B cell (primary cell): ENCODE measurements at places on chromosomes 16 and 17.

- DNase-seq = no peak
Measured at GRCh38 chr17:83177611-83178532, 98.5 kb downstream of the METRNL start.

DNA sequence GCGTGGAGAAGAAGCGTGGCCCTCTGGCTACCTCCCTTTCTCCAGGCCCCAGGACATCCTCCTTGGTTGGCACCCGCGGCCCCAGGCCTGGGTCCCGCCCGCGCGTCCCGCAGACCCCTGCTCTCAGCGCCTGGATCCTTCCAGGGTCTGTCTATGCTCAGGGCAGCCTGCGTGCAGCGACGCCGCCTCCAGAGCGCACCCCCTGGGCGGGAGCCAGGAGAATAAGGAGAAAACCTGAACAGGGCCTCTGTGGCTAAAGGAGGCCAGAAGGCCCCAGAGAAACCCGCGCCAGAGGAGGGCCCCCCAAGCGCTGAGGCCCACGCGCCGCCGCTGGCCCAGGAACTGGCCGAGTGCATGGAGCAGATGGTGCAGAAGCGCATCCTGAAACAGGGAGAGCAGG, 40.4 kb upstream of the DNAJA2 start:
- DNase-seq = no peak

DNA sequence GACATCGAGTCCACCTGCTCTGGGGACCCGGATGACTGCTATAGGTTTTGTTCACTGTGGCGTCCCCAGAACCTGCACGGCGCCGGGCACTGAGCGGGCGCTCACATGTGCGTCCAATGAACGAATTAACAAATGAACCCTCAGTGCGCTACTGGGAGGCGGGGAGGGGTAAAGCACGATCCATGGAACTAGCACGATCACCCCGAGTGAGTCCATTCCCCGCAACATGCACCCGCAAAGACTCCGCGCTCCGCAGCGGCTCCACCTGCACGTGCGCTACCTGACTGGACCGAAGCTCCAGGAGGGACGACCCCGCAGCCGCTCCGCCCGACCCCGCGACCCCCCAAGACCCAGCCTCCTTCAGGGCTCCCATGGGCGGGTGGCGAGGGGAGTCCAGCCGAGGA, 491 bp downstream of the TRAP1 start:
- DNase-seq = no peak

GRCh38 chr16:55540221-55540620, 26.3 kb upstream of the CAPNS2 start:
- DNase-seq = no peak

DNA sequence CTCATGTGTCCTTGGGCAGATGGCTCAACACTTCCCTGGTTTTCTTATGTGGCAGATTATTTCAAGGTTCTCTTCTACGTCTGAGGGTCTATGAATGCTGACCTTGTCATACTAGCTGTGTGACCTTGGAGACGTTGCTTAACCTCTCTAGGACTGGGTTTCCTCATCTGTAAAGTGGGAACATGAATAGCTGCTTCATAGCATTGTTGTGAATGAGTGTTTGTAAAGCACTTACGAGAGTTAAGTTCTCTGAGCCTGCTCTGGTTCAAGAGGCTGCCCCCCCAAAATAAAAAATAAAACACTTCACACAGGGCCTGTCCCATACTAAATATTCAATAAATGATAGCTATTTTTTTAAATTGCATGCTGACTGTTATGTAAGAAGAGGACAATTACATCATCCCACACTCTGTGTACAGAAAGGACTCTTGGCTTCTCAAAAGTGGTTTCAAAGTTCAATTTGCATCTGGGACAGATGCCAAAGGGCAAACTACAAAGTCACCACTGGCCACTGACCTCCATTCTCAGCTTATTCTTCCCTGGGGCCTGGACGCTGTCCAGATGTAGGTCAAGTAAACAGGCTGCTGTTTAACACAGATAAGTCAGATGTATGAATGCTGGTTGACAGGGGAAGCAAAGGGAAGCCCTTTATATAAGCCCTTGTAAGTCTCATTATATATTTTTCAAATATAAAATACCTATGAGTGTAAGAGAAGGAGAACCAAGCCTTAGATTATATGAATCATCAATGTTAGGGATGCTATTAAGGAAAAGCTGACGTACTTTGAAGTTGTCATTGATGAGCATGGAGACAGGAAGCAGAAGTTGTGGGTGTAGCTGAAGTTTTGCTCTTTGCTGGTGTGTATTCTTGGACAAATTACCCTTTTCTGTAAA, 15.4 kb upstream of the NDEL1 start:
- DNase-seq = no peak

DNA sequence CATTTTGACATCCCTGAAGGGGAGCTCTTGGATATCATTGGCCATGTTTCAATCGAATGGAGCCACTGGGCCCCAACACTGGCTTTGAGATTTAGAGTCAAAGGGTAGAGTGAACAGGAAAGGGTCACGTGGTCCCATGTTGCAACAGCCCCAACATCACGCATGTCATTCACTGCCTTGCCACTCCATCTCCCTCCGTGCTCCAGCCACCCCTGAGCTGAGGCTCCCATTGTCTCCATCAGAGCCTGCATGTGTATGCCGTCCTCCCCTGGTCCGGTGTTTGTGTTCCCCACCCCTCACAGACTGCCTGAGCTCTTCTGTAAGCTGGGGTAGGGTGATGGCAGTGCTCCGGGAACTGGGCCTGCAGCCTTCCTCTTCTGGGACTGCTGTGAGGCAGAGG, 12.1 kb downstream of the NFE2L1 start:
- no peak for DNase-seq

- DNase-seq = no peak
Measured at GRCh38 chr17:53525590-53525989, 297.1 kb upstream of the KIF2B start.

- no peak for DNase-seq
Measured at GRCh38 chr16:74975591-74975990, 9.3 kb downstream of the WDR59 start.

DNA sequence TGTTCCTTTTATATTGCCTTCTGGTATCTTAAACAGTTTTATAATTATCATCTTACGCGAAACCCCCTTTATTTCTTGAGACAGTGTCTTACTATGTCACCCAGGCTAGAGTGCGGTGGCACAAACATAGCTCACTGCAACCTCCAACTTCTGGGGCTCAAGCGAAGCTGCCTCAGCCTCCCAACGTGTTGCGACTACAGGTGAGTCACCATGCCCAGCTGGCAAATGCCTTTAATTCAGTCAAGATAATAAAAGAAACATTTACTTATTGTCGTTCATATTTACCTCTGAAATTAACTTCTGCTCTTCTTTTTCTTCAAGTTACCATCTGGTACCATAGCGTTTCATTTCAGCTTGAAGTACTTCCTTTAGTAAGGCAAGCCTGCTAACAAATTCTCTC, 43.9 kb downstream of the FBXL20 start:
- DNase-seq = no peak

- DNase-seq = no peak
Measured at GRCh38 chr17:50022463-50023130, 27.6 kb upstream of the DLX3 start.

DNA sequence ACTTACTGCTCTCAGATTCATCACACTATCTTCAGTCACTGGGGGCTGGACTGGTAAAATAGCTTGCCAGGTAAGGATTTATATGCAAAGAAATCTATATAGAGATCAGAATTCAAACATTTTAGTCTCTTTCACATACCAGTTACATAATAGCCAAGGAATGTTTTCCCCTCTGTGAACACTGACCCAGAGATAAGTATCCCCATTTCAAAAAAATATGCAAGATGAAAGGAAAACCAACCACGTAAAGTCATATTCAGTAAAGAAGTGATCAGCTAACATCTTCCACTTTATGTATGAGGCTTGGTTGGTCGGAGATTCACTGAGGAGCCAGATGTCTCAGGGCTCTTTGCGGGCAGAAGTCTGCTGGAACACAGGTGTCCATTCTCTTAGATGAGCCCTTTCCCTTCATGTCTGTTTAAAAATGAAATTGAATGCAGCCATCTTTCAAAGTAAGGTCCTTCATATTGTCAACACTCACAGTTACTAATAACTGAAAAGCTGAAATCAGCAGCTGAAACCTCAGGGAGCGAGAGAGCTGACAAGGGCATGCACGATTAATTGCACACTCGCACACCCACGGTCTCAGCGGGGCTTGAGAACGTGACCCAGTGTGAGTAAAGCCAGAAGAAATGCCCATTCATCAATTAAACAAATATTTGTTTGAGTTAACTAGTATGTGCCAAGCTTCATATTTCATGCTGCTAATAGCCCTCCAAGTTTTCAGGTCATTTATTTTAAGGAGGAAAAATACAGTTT, 161.2 kb downstream of the MRTFB start:
- no peak for DNase-seq

GRCh38 chr16:67672739-67673662, 6.4 kb downstream of the C16orf86 start:
- peak; percentile 77 for DNase-seq

DNA sequence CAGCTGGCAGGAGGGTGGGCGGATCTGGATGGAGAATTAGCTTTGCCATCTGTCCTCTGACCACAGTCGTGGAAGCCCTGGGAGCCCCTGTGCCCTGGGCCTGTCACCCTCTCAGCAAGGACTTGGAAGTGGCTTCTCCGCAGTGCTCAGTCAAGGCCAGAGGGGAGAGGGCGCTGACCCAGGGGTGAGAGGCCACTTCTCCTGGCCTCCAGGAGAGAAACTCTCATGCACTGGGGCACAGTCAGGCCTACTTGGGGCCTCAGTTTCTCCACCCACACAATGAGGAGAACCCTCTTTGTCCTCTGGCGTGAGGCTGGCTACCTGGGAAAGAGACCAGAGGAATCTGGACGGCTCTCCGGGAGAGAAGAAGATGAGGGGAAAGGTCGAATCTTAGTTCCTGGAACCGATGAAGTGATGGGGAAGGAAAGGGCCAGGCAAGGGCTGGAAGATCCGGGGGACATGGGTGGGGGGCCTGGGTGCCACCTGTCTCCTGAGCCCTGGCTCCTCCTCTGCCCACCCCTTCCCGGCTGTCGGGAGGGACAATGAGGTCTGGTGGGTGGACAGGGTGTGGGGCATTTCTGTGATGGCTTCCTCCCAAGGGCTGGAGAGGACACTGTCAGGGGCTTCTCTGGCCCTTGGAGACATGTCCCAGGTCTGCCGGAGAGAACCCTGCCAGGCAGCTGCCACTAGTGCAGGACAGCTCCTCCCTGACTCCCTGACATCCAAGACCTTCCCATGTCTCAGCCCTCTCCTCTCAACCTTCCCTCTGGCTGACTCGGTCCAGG, 9.0 kb upstream of the ARHGAP27 start:
- no peak for DNase-seq

DNA sequence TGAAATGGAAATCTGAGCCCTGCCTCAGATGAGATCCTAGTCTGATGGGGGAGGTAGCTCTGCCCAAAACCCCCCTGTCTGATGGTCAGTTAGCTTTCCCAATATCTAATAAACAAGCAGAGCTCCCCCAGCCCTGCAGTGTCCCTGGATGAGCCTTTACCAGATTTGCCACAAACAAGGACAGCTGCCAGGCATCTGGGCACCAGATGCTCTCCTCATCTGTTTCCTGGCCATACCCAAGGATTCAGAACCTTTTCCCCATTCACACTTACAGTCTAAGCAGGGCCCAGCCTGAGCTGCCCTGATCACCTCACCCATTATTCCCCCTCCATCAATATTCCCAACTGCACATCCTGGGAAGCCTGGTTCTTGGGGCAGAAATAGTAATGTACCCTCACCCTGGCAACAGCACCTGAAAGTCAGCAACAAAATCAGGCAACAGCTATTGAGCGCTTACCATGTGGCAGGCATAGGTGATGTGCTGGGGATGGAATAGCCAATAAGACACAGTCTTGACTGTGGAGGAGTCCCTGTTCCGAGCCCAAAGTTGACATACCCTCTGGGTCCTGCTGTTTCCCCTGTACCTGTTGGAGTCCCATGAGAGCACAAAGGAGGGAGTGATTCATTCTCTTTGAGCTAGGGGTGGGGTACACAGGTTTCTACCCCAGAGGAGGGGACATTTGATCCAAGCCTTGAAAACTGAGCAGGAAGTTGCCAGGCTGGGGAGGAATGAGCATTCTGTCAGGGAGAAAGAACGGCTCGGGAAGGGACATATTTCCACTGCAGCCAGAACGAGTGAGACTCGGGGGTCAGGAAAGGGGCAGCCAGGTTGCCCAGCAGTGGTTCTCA, 147.4 kb downstream of the TMEM132E start:
- DNase-seq = no peak

- DNase-seq = no peak
Measured at GRCh38 chr17:74444406-74444805, 12.5 kb downstream of the GPRC5C start.

- DNase-seq = no peak
Measured at GRCh38 chr17:44906763-44907728, 7.8 kb upstream of the EFTUD2 start.

- DNase-seq = no peak
Measured at GRCh38 chr16:7355758-7356157, 23.1 kb downstream of the RBFOX1 start.

DNA sequence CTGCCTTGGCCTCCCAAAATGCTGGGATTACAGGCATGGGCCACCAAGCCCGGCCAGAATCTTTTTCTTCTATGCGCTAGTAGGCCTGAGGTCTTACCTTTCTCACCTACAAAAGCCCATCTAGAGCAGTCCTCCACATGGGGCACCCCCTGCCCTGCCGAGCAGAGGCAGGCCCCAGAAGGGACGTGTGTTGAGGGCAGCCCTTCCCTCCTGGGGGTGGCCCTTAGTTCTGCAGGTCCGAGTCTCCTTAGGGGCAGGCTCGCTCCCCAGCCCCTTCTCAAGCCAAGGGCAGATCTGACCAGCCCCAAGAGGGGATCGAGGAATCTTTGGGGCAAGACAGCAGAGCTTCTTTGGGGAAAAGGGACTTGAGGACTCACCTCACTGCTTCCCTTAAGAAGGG, 17.9 kb upstream of the ALDH3A1 start:
- DNase-seq = no peak

DNA sequence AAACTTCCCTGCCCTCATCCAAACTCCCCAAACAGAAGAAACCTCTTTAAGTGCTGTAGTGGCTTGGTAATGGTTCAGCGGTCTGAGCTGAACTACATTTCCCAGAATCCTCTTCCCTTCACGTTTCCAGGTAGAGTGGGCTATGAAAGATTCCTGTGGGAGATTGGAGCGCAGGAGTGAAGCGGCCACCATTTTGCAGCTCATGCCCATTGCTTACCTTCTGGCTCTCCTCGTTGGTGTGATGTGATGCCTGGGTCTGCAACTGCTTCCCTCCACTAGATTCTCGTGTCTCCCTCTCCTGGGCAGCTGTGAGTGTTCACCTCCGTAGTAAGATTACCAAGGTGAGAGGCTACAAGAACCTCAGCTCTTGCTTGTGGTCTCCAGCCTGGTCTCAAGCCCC, 82.1 kb downstream of the GPR139 start:
- no peak for DNase-seq

DNA sequence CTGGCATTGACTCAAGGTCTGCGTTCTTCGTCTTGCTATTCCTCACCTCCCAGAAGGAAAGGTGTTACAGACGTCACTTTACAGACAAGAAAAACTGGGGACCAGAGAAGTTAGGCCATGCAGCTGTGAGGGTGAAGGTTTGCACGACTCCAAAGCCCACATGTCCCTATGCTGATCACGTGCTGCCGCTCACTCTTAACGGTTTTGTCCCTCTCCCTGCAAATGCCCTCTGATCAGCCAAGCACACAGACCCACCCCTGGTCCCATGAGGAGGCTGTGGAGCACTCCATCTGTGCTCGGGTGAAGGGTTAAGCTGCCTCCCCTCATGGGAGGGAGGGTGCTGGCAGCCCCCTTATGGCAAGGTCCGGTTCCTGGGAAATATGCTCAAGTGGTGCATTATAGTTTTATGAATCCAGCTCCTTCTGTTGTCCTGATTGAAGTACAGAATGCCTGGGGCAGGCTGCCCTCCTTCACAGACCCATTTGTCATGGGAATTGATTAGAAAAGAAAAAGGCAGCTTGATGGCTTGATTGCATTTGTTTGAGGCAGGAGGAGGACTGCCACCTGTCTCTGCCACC, 18.8 kb downstream of the CCDC182 start:
- DNase-seq = no peak

- no peak for DNase-seq
Measured at GRCh38 chr17:39695089-39695474, 4.8 kb upstream of the ERBB2 start.
